ENCODE measurements at places on chromosomes 4 and X.

GRCh38 chr4:14023036-14023435 is 395.5 kb upstream of the BOD1L1 start:
- DNase-seq = no peak

GRCh38 chr4:8260656-8261111 is 8.9 kb upstream of the HTRA3 start:
- DNase-seq = no peak

- DNase-seq = no peak
These were observed 719 bp upstream of the TCEAL4 start for GRCh38 chrX:103584596-103584995.

DNA sequence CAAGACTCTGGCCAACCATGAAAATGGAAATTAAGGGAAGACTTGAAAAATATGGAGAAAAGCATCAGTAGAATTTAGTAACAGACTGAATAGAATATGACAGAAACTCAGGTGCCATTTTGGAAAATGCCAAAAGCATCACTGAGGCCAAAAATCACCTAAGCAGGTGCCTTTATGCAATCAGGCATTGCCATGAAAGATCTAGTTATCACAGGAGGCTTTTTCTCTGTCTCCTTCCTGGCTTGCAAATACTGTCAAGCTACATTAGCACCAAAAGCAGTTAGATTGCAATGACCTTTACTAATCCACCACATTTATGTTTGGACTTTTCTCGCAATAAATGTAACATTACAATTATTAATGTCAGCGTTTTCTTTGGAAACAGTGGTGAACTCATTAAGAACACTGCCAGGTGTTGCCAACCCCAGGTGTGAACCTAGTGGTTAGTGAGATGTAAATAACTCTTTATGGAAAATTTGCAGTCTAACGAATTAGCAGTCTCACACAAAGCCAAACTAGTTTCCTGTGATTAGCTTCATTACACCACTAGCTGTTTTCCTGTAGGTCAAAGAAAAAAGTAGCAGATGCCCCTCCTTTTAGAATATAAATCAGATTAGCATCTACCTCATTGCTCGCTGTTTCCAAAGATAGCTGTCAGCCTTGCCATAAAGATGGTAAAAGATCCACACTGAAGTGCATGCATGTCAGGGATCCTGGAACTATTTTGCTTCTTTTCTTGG is 1568.4 kb upstream of the TENM3 start:
- DNase-seq = no peak

- DNase-seq = no peak
These were observed 358.4 kb downstream of the NLGN4X start for GRCh38 chrX:5870238-5870637.

GRCh38 chrX:141175786-141176185 is 1.1 kb downstream of the LDOC1 start:
- DNase-seq = no peak

GRCh38 chrX:6311540-6311939 is 82.9 kb upstream of the NLGN4X start:
- DNase-seq = no peak

DNA sequence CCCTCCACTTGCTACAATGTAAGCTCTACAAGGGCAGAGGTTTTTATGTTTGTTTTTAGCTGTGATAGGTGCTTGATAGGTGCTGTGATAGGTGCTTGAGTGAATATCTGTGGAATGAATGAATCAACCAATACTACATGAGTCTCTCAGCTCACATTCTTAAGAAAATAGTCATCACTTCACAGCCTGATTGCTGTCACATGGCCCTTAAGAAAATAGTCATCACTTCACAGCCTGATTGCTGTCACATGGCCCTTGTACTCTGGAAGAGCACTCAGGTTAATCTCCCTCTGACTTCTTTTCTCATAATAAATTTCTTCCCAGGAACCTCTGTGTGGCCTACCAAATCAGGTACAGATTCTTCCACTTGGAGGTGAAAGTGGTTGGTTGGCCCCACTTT is 335.2 kb downstream of the TENM3 start:
- no peak for DNase-seq

DNA sequence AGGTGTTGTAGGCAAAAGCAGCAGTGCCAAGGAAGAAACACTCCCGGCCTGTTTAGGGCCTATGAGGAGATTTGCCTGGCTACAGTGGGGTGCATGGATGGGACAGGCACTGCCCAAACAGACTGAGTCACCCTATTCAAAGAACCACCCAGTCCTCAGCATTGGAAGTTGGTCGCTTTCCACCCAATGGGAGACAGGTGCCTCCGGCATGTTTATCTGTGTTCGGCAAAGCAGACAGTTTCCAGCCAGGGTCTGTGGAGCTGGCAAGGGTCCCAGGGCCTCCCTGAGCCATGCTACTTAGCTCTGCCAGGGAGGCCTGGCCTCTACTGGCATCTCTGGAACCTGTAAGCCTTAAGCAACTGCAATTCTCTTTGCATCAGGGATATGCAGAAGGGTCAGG is 165.1 kb upstream of the ATP6AP2 start:
- no peak for DNase-seq

DNA sequence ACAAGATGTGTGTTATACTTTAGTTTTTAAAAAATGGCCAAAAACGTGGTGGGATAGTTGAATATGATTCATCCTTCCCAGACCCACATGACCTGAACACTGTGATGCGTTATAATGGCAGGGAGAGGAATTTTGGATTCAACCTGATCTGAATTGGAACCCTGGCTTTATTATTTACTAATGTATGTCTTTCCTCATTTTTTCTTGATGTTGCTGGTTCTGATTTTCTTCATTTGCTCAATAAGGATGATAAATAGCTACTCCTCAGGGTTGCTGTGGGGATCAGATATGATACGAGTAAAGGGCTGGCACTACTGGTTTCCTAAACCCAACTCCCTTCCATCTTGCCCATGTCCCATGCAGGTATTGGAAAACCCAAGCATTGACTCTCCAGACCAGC is 24.2 kb upstream of the ACSL1 start:
- DNase-seq = no peak

GRCh38 chr4:152102436-152103000 is 341.7 kb upstream of the GATB start:
- DNase-seq = no peak

GRCh38 chr4:123990310-123990870 is 593.8 kb downstream of the SPRY1 start:
- no peak for DNase-seq

DNA sequence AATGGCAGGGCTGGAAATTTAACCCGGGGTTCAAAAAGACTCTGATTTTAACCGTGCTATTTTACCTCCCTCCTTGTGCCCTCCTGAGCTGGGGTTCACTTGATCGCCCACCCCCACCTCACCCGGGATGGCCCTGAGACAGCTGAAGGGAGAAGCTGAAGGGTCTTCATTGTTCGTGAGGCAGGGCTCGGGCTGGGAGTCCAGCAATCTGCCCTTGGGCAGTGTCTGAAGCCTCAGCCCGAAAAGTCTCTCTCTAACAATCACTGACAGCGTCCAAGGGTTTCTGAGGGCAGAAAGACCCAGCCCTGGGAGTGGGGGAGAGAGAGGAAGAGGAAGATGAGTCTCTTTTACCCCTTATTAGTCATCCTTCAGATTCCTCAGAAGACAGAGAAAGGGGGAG is 39.4 kb upstream of the PHOX2B start:
- no peak for DNase-seq

DNA sequence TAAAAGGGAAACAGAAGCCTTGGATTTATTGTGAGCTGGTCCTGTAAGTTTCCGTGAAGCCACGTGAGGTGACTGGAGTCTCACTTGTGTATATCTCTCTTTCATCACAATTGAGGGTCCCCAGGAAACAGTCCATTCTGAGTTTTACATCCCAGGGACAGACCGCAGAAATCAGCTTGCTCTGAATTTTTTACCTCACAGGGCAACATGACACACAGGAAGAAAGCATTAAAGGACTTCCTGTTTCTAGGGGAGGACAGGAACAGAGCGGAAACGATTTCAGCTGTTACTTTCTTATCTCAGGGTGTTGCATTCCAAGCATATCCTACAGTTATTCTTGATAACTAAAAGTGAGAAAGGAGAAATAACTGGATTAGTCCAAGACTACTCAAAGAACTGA is 553.5 kb downstream of the TRAM1L1 start:
- DNase-seq = peak; percentile 43

DNA sequence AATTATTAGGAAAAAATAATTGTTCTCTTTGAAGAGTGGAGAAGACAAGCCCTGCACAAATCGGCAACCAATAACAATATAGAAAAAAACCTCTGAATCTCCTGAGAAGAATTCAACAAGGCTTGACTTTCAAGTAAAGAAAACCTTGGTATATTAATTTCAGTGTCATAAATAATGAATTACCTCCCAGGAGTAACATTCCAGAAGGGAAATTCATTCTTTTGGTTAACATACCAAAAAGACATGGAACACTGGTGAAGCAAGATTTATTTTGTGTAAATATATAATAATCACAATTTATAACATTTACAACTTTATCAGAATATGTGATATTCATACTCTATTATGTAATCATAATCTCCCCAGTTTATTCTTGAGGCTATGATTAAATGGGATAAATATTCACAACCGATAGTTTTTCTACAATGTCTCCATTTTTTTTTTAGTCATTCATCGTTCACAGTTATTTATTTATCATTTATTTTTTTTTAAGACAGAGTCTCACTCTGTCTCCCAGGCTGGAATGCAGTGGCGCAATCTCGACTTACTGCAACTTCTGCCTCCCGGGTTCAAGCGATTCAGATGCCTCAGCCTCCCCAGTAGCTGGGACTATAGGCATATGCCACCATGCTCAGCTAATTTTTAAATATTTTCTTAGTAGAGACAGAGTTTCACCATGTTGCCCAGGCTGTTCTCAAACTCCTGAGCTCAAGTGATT is 53.0 kb upstream of the RPS6KA6 start:
- no peak for DNase-seq

DNA sequence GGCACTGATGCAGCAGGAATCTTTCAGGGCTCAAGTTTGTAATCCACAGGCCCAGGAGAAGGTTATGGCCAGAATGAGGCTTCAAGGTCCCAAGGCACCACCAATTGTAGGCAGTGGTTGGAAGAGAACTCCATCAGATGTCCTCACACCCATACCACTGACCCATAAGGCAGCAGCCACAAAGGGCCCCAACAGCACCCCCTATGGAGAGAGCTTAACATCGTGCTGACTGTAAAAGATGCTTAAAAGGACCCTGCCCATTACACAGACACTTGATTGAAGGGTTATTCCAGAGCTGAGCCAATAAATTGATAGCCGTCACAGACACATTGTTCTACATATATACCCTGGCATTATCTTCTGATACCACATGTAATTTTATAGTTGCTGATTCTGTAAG is 113.7 kb downstream of the SOWAHB start:
- no peak for DNase-seq

GRCh38 chr4:101348995-101349800 is 1.9 kb upstream of the PPP3CA start:
- DNase-seq = no peak

GRCh38 chrX:63488546-63489373 is 137.6 kb upstream of the SPIN4 start:
- no peak for DNase-seq

- DNase-seq = no peak
These were observed 104.7 kb downstream of the RASL11B start for GRCh38 chr4:52966781-52967180.

DNA sequence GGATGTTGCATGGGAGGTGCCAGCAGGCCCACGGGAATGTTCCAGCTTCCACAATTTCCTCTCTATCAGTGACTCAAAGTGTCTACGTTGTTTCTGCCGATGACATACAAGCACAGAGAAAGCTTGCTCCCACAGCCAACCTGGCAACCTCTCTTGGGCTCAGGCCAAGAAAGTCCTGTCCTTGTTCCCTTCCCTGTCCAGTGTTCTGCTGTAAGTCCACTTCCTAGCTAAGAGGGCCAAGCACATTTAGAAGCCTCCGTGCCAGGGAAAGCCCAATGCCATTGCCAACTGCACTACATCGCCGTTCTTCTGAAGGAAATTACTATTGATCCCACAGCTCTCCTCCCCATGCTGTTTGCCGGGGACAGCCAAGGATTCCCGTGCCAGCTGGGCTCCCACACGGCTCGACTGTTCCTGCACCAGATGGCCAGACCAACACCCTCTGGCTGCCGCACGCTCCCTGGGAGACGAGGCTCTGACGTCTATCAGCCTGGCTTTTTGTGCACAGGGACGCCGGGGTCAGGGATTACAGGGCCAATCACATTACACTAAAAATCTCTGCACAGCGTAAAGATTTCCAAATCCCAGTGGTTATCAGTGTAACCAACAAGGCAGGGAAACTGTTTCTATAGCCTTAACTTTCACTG is 284.0 kb downstream of the BCOR start:
- no peak for DNase-seq

DNA sequence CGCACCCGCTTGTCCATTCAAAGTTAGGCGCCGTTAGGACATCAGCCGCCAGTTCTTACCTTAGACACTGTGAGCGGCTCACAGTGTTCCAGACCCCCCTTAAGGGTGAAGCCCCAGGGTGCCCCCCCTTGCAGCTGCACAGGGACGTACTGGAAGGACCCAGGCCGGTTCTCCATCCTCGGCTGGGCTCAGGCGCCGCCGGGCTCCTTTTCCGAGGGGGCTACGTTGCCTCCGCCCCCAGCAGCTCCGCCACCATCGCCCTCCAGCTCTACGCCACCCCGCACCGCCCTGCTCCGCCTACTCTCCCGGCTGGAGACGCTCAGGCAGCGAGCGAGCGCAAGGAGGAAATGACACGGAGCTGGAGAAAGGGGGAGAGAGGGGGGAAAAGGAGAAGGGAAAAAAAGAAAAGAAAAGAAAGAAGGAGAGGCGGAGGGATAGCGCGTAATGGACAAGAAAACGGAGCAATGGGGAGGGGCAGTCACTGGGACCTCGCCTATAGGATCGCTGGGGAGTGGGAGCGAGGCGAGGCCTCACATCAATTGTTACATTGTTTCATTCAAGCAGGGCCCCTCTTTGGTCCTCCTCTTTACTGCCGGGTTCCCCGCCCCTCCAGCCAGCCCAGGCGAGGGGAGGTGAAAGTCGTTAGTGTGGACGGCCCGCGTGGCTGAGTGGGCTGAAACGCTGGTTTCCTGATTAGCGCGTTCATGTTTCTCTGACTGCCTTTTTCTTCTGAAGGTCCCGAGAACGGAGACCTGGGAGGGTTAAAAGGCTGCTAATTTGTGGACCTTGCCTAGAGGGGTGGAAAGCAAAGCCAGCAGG is at the start of gene SHROOM4:
SHROOM4 (minus strand) TSS at position 352 of the 819 bp plus-strand sequence; CDS start at position 176, 176 bp downstream.
- peak; percentile 52 for DNase-seq

- no peak for DNase-seq
These were observed 36.3 kb downstream of the ATRX start for GRCh38 chrX:77749695-77750094.

DNA sequence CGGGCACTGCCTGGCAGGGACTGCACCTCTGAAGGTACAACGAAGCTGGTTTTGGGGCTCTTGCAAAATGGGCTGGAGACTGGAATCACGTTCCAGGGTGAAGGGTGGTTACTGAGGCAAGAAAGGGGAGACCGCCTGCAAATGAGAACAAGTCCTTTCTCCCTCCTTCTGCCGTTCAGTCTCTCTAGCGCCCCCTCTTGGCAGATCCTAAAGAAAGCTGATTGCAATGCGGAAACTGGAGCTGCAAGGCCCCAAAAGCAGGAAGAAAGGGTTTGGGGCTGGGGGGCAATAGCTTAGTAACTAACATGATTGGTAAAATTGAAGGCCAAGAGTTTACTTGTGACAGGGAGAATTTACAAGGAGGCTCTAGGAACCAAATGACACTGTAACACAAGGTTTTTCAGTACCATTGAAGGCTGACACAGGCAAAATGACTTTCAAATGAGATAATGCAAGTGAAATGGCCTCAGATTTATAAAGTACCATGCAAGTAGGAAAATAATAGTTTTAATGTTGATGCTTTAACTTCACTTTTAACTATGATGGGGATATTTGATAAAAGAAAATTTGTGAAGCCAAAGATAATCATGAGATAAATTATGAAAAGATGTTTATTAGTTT is 222.7 kb upstream of the HAND2 start:
- DNase-seq = peak; percentile 65

- no peak for DNase-seq
These were observed 12.5 kb downstream of the RFC1 start for GRCh38 chr4:39353478-39354253.
